Hematopoietic multipotent progenitor cell (in vitro differentiated cells): ENCODE measurements at places on chromosomes 2 and 18.

GRCh38 chr2:81084101-81084500, 779.5 kb upstream of the LRRTM1 start:
- no peak for DNase-seq

DNA sequence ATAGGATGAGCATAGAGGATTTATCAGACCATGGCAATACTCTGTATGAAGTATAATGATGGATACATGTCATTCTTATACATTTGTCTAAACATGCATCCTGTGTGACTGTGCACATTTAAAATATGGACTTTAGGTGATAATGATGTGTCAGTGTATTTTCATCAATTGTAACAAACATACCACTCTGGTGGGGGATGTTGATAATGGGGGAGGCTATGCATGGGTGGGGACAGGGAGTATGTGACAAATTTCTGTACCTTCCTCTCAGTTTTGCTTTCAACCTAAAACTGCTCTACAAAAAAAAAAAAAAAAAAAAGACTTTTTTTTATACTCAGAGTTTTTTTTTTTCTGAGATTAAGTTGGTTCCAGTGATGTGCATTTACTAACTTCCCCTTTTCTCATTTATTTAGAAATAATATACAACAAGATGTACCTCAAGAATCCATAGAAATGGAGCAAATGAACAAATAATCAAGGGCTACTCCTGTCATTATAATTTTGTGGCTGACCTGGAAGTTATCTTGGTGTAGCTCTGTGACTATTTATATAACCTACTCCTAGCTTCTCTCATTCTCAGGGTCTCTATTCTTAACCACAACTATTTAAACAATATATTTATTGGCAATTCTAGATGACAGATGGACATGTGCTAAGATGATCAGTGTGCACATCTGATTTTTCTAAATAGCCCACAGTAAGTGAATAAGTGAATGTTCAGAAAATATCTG, 108.9 kb upstream of the ITGA4 start:
- no peak for DNase-seq

DNA sequence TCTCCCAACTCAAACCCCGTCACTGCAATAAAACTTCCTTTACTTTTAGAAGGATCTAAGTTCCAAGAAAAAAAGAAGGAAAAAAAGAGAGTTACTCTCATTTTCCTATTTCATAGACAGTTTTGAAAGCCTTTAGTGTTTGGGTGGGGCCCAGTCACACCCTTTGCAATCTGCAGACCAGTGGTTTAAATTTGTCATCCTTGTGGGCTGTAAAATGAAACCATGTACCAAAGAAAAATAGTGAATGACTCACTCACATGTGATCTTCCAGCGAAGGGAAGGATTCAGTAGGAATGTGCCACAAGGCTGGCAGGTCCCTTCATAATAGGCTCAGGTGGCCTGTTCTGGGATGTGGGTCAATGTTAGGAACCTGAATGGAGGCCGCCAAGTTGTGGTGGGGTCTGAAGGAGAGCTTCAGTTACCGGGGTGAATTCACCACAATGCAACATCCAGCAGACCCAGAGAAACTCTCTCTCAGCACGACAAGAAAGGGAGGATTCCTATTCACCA, 28.3 kb downstream of the ANXA4 start:
- DNase-seq: peak; percentile 68

DNA sequence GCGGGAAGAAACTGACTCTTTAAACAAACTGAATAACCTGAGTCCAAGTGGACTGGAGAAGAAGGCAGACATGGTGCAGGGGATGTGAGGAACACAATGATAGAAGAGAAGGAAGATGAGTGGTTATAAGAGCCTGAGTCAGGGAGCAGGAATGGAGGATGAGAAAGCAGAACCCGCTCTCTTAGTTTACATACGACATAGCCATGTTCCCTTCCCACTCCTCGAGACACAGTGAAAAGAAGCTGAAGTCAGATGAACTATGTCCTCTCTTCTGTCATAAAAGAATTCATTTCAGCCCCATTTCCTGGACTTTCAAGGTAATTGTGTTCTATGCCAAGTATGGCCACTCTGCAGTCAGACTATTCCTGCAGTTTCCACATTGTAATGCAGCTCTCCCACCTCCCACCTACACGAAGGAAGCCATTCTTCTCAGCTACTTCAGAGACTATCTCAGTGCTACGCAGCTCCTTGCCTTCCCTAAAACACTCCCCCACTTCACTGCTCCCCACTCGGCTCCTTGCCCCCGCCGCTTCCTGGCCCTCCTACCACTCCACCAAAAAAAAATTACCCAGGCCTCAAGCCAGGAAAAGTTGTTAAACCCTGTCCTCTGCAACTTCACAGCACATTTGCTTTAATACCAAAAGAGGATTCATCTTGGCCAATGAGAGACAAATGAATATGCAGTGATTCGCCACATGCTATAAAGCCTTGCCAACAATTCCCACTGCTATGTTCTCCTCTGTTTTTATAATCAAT, 323.4 kb upstream of the EPHA4 start:
- DNase-seq: no peak

GRCh38 chr2:138003411-138003810, 39.1 kb downstream of the HNMT start:
- no peak for DNase-seq

DNA sequence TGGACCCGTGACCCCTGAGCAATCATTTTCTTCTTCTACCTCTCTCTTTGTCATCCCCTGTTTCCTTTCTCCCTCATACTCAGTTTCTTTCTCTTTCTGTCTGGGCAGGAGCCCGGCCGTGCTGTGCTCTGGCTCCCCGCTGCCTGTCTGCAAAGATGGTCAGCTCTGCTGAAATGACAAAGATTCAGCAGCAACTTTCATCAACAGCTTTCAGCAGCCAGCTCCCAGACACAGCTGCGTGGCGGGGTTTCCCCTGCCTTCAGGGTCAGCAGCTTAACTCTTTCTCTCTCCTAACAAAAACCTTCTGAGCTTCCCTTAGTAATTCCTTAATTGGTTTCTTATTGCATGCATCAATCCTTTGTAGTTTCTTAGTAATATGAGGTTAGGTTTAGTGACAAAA, 1234.4 kb downstream of the CNTNAP5 start:
- no peak for DNase-seq

GRCh38 chr2:134217351-134217750, 36.5 kb upstream of the MGAT5 start:
- no peak for DNase-seq

GRCh38 chr2:46887028-46887885, 28.3 kb downstream of the MCFD2 start:
- DNase-seq: no peak
